Esophagus muscularis mucosa (tissue), 4 donors: ENCODE measurements at places on chromosomes 5 and 9. TPM values are rescaled to one million over a fixed set of nuclear protein-coding genes. Genes with fewer than 3 reads are reported as not detected.

DNA sequence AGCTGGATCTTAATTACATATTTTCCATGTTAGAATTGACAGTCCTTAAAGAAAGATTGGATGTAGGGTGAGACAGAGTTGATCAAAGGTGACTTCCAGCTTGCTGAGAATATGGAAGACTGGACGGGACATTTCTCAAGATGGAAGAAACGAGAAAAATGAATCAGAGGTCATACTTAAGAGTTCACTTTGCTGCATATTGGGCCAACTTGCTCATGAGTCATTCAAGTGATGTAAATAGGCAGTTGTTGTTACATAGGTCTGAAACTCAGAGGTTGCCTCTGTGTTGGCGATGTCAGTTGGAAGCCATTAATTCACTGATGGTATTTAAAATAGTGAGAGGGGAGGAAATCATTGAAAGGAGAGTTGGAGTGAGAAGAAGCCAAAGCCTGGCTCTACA lies 132.8 kb downstream of the CD180 start:
- no peak for DNase-seq

- DNase-seq, result peak; percentile 37
Measured at GRCh38 chr5:159337016-159337955, 7.0 kb upstream of the IL12B start.

PITX1 gene
- total RNA-seq, result 5.2 TPM

WDR31 gene
- total RNA-seq, result 2.5 TPM

DNA sequence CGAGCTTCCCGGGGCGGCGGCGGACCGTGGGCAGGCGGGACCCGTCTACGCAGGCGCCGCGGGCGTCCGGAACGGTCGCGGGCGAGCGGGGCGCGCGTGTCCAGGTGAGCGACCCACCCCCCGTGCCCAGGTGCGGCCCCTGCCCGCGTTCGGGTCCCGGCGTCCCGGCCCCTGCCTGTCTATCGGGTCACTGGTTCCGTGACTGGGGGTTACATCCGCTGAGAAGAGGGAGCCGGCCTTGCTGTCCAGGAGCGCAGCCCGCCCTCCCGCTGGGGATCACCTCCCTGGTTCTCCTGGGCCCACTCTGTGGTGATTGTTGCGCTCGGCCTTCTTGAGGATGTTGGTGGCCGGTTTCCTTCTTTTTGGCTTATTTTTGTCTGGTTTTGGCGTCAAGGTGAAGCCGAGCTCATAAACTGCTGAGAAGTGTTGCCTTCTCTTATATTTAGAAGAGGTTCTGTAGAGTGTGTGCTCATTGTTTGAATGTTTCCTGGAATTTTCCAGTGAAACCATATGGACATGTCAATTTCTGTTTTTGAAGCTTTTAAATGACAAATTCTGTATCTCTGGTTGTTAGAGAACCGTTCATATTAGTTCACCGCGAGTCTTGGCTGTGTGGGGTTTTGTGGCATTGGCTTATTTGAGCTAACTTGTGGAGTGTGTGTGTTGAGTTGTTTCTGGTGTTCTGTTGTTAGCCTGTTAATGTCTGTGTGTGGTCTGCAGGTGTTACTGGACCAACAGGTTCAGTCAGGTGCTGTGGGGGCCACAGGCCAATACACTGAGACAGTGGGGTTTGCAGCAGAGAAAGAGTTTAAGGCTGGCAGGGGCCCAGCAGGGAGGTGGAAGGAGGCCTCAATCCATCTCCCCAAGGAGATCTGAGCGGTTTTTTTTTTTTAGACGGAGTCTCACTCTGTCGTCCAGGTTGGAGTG lies 621 bp downstream of the CEP72 start:
- DNase-seq, result no peak

GRCh38 chr9:13960011-13960765 lies 353.8 kb downstream of the NFIB start:
- no peak for DNase-seq

DNA sequence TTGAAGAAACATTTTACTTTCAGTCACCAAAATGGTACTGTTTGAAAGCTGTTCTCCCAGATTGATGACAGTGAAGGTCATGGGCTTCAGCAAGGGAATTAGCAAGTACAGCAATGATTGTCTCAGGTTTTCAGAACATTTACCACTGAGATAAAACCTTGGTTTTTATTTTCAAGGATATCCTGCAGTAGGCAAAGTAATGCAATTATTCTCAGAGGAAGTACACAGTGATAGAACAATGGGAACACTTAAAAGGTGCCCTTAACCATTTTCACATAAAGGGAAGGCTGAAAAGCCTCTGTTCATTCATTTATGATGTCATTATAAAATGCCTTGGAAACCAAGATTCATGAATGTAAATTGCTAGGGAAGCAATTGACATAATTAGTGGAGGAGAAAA lies 471.8 kb upstream of the ACO1 start:
- no peak for DNase-seq

- DNase-seq, result no peak
Measured at GRCh38 chr9:1804128-1804865, 210.8 kb upstream of the SMARCA2 start.

PTGS1 gene
- total RNA-seq, result 72.2 TPM

DNA sequence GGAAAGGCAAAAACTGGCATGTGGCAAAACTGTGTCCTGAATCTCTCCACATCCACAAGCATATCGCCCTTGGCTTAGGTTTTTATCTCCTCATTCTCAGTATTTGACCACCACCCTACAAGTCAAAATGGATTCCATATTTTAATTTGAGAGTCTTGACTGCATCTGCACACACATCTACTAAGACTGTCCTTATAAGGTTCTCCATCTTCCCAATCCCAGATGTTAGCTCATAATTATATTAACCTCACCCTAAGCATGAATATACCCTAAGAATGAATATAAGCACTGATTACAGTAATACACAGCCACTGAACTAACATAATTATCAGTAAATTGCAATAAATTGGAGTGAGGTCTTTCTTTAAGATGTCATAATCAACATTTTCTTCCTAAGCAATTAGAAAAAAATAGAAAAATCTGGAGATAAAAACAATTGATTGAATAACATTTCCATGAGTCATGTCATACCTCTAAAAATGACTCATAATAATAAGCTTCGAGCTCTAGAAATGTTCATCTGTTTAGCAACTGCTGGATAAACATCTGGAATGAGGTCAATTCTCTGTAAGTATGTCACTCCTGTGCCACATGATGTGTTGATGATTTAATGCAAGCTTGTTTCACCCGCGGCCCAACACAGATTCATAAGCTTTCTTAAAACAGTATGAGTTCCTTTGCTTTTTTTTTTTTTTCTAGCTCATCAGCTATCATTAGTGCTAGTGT lies 39.9 kb upstream of the PAM start:
- DNase-seq, result no peak

DNA sequence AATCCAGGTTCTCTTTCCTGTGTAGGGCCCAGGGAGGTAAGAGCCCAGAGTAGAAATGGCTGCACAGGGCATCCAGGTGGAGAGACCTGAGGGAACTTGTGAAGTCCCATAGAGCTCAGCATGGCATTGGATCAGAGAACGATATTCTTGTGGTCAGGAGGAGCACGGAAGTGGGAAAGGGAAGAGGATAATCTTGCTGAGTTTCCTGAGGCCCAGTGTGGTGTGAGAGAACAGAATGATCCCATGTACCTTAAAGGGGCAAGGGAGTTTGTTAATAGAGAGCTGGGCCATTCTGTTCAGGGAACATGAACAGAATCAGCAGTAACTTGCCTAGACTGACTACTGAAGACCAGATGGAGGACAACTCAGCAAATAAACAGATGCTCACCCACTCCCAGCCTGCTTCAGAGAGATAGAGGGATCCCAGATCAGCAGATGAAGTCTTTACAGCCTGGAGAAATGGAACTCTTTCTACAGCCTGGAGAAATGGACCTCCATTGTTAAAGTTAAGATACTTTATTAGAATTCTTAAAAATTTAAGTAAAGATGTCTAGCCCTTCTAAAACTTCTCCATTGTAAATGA lies 119.7 kb upstream of the ELL2 start:
- DNase-seq, result no peak

DNA sequence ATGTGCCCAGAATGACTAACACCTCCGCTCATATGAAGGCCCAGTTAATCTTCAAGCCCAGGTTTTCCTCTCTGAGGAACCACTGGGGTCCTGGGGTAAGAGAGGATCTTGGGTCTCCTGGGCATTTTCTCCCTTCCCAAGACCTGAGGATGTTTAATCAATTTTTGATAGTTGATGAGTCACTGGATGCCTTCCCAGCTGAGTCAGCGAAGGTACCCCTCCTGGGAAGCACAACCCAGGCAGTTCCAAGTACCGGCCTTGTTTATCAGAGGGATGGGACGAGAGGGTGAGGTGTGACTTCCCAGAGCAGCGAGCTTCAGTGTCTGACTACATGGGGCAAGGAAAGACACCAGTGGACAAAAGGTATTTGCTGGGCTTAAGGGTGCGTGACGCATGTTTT lies 119.6 kb upstream of the IL12B start:
- DNase-seq, result no peak

NTRK2 gene
- 6.0 TPM for total RNA-seq

DNA sequence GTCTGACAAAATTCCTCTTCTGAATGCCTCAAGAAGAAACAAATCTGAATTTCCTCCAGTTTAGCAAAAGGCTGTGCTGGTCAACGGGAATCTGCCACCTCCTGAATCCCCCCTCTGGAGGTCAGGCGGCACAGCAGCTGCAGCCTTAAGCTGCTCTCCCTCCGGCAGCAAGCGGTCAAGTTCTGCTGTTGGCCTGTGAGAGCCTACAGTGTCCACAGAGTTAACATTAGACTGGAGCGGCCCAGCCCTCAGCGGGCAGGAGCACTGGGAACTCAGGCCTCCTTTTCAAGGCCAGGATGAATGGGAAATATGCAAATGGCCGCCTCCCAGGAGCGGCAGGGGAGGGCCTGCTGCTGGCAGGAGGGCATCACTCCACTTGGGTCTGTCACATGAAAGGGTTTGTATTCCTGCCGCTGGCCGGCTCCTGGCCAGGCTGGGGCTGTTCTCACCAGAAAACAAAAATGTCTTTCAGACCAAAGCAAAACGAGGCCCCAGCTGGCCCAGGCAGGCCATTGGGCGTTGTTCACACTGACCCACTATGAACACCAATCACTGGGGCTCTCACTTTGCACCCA lies 8.2 kb downstream of the ACSL6 start:
- DNase-seq, result no peak

SLC45A2 gene
- total RNA-seq, result not detected

DNA sequence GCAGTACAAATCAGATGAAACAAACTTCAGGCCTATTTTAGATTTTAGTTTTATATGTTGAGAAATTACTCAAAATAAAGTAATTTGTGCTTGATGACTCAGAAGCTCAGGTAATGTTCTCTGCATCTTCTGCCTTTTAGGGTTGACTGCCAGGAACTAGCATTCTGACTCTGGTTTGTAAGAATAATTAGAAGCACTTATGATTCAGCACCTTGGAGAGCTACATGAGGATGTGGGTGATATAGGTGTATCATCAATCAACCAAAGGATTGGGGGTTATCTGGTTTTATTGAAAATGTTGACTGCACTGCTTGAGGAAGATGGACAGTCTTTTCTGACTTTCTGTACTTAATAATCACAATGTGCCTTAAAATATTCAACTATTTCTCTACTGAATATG lies 118.7 kb upstream of the SGCD start:
- no peak for DNase-seq

TRMO gene
- 16.6 TPM for total RNA-seq

ALAD gene
- total RNA-seq, result 28.1 TPM

SLU7 gene
- total RNA-seq, result 75.6 TPM

DNA sequence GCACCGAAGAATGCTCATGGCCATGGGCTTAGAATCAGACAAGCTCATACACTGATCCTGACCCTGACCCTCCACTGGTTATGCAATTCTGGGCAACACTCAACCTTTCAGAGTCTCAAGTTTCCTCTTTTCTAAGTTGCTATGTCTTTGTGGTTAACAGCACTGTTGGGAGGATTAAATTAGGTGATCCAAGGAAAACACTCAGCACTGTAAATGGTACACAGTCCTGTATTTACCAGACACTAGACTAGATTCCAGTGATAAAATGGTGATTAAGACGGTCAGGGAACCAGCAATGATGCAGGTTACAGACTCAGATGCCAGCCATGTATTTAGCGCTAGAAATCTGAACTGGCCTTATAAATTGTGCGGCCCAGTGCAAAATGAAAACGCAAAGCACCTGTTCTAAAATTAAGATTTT lies 8.1 kb downstream of the ARL15 start:
- DNase-seq, result no peak

LNPEP gene
- 71.6 TPM for total RNA-seq

CYSRT1 gene
- total RNA-seq, result 0.45 TPM

GRCh38 chr9:84136119-84136868 lies 155.7 kb downstream of the RMI1 start:
- DNase-seq, result no peak

DNA sequence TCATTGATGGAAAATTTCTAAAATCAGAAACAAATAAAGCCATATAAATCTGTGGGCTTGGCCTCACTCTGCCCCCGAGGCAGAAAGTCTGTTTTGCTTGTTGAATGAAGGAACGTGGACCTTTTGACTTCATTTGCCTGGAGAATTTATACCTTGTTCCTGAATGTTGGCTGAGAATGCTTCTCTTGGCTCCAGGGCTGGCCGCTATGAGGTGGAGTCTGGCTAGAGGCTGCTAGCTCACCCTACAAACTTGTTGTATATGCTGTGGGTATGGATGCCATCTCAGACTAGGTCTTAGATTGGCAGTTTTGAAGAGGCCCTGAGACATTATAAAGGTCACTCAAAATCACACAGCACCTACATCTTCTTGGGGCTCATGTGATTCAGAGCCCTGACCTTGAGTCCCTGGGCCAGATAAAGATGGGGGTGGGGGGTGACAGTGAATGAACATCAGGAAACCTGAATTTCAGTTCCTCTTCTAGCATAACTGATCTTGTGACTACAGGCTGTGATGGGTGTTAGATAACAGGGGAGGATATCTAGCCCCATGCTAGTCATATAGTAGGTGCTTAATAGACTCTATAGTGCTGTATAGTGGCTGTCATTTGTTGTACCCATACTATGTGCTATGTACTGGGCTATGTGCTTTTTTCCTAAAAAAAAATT lies 2.8 kb downstream of the GM2A start:
- no peak for DNase-seq

DNA sequence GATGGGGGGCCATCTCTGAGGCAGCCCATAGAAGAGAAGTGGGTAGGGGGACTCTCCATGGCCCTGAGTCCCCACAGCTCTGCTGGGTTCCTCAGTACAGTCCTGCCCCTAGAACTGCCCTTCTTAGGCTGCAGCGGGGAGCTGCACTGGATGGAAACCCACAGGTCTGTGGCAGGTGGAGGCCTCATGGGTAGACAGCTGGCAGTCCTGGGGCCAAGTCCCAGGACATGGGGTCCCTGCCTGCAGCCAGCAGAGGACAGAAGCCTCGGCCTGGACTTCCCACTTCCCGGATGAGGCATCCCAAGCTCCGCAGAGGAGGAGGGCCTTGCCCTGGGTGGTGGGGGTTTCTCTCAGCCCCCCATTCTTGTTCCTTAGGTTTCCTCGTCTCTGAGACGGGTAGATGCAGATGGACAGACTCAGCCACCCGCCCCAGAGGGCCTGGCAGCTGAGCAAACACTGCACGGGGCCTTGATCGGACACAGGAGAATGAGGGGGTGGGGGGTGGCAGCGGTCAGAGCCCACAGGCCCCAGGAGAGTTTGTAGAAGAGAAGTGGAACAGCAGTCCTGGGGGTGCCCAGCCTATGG lies 153.8 kb downstream of the C9orf50 start:
- DNase-seq, result no peak
